ENCODE measurements at places on chromosomes 5 and 9.

DNA sequence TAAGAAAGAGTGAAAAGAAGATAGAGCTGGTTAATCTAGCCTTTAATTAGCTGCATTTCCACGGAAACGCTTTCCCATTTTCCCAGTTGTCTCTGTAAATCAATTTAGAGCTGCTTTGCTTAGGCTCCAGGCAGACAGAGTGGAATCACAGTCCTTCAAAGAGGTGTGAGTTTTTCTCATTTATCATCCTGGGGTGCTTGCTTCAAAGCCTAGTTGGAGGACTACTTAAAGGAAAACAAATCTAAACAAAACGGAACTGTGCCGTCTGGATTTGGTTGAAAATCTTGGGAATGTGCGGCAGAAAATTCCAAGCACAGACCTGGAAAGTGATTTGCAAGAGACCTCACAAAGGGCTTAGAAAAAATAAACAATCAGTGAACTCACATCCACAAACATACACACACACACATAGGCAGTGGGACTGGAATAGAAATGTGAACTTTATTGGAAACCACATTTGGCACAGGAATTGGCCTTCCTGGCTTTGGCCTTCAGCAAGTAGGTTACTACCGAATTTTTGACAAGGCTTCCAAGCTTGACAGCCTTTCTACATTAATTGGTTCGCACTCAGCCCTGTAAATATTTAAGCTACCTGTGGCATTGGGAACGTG lies 235.2 kb upstream of the SLC24A2 start:
- DNase-seq, result no peak

GRCh38 chr9:89902450-89903140 lies 297.8 kb downstream of the GADD45G start:
- no peak for DNase-seq

DNA sequence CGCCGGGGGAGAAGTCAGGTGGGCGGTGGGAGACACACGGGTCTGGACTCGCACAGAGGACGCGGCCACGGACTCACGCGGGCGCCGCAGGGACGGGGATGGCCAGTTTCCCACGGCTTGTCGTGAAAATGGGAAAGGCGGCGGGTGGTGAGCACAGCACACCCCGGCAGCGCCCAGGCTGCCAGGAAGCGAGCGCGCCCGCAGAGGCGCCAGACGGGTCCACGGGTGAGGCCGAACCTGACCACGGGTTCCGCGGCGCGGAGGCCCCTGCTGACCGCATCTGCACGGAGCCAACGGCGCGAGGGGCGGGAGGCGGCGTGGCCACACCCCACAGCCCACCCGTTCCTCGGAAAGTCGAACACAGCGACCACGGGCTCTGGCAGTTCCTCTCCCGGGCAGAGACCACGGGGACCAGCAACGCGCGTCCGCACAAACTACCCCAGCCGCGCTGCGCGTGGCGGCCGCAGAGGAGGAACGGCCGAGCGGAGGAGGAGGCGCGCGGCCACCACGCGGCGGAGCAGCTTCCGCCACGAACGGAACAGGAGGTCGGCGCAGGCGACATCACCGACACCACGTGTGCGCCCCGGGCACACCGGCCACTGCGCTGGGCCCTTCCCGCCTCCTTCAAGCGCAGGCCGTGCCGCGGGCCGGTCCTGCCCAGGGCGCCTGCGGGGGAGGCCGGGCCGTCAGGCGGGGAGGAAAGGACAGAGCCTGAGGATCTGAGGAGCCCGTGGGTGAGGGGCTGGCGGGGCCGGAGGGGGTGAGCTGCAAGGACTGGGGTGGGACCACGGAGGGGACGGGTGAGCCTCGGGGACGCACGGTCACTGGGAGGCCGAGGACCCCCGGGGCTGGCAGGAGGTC lies 5.6 kb downstream of the EXD3 start:
- DNase-seq, result no peak

GRCh38 chr5:44887722-44888121 lies 79.0 kb downstream of the MRPS30 start:
- no peak for DNase-seq

DNA sequence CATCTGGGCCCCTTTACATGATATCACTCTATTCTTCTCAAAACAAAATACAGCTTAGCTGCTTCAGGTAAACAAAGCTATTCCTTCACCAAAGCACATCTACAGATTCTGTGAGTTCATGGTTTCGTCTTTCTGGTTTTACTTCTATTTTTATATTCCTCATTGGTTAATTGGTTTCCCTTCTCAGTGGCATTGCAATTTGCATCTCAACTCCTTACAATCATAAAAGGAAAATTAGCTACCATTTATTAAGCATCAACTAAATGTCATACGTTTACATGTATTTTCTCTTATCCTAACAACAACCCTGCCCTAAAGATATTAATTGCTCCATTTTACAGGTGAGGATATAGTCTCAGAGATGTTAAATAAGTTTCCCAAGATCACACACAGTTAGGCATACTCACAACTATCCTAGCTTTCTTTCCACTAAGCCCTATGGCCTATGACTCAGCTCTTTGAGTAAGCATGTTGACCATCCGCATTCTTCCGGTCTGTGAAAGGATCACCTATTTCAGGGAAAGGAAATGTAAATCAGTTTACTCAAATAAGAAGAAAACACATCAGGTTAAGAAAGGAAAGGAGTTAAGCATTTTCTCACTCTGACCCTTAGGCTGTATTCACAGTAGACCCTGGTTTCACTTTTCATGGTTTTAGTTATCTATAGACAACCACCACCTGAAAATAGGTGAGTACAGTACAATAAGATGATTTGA lies 146.1 kb downstream of the CAAP1 start:
- DNase-seq, result no peak

- DNase-seq, result no peak
Observed at GRCh38 chr5:158502686-158503085, 597.0 kb downstream of the EBF1 start.
